ENCODE measurements at places on chromosomes 12 and 14. TPM values are rescaled to one million over a fixed set of nuclear protein-coding genes. Genes with fewer than 3 reads are reported as not detected.
A peak's percentile ranks its signal among the peaks of the same experiment; 100 is the strongest.

DBX2 gene
- 0.10 TPM for total RNA-seq

FOXJ2 gene
- 10.9 TPM for total RNA-seq

DNA sequence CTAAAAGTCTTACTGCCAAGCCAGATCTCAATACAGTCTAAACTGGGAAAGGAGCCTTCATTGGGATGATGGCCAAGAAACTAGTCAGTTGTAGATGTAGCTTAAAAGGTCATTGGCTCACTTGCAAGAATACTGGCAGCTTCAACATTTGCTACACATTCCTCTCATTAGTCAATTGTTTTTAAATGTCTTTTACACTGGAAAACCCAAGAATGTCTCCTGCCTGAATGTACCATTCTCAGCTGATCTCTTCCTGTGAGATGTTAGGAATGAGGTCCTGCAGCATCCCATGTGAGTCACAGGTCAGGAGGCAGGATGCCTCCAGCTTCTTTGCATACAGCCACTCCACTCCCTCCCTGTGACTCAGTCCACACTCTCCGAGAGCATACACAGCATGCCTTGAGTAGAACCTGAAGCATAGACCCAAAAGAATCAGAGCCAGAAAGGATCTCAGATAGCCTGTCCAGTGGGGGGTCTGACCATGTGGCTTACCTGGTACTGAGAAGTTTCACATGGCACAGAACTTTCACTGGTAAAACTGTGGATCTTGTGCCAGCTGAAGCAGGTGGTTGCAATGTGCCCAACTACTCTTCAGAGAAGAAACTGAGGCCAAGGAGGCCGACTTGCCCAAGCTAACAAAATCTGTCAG, 56.0 kb upstream of the HECTD1 start:
- peak; percentile 44 for DNase-seq

DNA sequence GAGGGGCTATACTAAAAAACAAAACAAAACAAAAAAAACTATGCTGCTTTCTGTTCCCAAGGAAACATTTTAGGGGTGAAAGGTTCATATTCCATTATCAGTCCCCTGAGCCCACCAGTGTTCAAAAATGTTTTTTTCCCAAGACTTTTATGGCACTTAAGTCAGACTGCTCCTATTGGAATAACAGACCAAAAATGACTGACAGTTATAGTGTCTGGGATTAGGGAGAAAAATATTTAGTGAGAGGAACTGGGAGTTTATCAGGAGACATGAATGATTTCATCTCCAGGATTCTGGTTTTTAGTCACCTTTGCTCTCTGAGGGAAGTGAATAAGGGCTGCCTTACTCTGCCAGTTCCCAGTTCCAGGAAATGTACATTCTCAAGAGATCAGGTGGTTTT, 68.0 kb downstream of the PDE3A start:
- peak; percentile 40 for DNase-seq

GRCh38 chr12:82883394-82884355, 197.0 kb downstream of the TMTC2 start:
- DNase-seq = no peak

- DNase-seq = no peak
Observed at GRCh38 chr12:70365398-70365647, 767 bp upstream of the KCNMB4 start.

DNA sequence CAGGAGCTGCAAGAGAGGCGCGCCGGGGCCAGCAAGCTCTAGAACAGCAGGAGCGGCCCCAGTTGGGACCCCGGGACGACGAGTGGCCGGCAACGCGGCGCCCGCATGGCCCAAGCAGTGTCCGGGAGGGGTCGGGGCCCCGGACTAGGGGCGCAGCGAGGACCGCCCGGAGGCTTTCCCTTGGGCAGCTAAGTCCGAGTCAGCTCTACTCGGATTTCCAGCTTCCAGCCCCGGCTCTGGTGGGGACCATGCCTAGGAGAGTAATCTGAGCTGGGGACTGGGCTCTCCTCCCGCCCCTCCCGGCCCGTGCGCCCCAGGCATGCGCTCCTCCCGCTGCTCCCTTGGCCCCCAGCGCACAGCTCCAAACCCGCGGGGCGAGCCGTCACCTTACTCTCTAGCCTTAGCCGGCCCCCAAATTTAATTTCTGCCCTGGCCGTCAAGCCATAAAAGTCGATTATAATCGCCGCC, 41.6 kb upstream of the CAPRIN2 start:
- DNase-seq = no peak

GRCh38 chr12:12715459-12716150, 1.6 kb upstream of the CDKN1B start:
- DNase-seq = peak; percentile 46

DNA sequence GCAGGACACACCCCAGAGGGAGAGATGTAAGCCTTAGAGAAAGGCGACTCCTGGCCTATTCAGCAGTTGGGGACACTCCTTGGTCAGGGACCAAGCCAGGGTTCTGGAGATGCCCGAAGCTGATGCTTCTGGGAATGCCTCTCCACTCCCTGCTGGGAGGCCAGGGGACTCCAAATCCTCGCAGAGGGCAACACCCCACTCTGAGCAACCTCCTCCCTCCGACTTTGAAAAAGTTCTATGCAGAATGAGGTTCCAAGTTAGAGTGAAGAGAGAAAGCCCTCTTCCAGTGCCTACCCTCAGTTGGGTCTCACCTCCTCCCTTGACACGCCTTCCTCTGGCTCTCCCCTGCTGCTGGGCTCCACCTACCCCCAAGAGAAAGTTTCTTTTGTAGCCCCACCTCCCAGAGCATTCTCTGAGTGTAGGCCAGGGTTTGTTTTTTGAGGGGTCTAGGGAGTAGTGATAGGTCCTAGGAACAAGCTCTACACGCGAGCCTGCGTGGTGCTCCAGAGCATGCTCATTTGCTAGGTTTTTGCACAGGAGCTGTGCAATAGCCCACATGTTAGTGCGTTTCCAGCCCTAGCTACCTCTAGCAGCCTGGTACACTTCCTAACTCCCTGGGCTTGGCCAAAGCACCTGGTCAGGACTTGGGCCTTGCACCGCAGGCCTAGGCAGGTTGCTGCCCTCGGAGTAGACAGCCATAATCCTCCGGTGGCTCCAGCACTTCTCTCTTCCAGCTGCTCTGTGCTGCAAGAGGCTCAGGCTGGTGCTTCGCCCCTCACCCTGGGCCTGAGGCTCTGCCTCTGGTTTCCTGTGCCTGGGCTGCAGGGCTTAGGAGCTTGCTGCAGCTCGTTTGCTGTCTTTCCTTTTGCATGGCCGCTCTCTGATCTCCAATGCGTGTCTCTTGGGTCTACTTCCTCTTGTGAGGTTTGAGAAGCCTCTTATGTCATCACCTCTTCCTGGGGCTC, 590 bp upstream of the CEBPE start:
- DNase-seq = no peak
